Activated CD4-positive, CD25-positive, alpha-beta regulatory T cell (primary cell): ENCODE measurements at places on chromosomes 5 and 9.

DNA sequence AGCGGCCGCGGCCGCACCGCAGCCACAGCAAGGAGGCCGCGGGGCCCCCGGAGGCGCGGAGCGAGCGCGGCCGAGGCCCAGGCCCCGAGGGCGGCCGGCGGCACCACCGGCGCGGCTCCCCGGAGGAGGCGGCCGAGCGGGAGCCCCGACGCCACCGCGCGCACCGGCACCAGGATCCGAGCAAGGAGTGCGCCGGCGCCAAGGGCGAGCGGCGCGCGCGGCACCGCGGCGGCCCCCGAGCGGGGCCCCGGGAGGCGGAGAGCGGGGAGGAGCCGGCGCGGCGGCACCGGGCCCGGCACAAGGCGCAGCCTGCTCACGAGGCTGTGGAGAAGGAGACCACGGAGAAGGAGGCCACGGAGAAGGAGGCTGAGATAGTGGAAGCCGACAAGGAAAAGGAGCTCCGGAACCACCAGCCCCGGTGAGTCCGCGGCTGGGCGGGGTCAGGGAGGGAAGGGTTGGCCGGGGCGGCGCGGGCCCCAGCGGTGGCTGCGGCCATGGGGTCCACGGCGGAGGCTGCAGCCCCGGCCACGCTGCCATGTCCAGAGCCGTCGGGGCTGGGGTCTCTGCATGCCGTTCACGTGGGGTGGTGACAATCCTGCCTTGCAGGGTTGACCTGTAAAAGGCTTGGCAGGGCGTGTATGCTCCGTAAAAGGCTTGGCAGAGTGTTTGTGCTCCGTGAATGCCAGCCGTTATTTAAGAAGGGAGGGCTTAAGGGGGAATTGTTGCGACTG, 146.0 kb downstream of the CACNA1B start:
- DNase-seq: no peak

DNA sequence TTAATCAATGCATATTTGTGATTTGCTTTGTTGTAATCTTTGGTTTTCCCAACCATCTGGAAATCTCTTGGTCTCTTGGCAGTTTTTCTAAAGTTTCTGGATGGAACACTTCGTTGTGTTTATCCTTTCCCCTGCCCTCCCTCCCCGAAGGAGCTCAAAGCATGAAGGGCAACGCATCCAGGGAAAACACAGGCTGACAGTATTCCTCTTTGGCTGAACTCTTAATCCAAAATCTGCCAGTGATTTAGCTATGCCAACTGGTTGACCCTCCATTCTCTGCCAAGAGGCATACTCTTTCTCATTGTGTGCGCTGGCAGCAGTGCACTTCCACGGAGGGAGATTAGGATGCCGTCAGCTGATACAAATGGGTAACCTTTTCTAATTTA, 20.5 kb downstream of the ZBTB34 start:
- DNase-seq: no peak

- DNase-seq: no peak
Measured at GRCh38 chr9:33011831-33012230, 10.4 kb upstream of the APTX start.

DNA sequence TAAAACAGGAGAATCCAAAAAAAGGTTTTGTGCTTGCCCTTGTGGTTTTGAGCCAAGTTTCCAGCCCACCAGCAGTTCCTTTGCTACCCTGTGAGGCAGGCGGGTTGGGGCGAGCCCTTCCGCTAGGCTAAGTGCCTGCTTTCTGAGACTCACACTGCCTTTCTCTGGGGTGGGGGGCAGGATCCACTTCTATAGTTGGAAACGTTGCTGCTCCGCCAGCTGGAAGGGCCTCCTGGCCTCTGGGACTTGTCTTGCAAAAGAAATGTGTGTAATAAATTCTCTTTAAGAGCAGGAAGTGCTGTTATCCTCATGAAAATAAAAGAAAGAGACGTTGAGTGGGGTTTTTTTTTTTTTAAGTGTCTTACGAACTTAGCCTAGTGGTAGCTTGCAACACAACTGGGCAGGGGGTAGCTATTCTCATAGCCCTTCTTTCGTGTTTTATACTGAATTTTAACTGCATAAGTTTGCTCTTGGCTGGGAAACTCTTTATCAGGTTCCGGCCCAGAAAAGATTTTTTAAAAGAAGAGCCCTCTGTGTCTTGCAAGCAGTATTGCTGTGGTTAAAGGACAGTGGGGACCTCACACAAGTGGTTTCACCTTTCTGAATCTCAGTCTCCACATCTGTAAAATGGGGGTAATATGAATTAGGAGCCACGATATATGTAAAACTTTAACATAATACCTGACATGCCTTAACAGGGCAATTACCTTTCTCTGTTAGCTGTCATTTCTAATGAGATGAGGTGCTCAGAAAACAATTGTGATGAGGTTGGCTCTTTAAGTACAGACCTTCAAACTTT, 19.8 kb downstream of the JADE2 start:
- no peak for DNase-seq

DNA sequence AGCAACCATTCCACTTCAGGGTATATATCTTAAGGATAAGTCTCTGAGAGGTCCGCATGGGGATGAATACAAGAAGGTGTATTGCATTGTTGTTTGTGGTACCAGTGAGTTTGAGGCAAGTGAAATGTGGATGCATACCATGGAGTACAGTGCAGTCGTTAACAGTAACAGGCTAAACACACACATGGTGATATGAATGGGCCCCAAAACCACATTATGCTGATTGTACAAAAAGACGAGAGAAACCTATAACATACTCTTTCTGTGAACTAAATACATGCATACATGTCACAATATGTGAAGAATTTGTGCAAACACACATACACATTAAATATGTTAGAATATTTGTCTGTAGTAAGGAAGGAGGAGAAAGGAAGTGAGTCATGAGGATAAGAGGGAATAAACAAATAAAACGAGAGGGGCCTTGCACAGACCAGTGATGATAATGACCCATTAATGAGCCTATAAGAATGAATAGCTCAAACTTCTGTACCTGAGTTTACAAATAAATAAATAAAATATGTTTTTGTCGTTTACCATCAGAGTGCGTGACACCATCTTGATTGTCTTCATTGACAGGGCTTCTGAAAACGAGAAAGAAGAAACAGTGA, 66.5 kb upstream of the RICTOR start:
- DNase-seq: no peak

DNA sequence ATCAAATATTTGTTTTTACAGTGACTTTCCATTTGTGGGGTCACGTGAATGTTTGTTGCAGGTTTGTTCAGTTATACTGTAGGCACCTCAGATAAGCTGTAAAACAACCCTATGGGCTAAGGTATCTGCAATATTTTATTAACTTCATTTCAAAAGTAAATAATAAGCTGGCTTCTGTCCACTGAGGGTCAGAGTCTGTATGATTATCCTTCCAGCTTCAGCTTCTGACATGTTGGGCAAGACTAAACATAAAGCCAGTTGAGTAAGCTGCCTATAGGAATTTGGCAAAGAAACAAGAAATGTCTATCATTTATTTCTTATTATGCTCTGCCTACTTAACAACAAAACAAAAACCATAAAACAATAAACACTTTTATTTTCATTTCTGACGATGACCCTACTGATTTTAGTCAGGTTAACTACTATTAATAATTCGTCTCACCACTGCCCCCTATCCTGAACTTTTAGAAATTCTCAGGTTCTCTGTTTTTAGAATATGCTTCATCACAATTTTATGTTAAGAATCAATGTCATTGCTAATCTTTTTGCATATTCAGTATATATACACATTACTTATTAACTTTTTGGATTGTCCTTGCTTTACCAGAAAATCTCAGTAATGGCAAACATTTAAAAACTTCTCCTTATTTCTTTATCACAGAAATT, 413.6 kb upstream of the ADAMTSL1 start:
- DNase-seq: no peak

DNA sequence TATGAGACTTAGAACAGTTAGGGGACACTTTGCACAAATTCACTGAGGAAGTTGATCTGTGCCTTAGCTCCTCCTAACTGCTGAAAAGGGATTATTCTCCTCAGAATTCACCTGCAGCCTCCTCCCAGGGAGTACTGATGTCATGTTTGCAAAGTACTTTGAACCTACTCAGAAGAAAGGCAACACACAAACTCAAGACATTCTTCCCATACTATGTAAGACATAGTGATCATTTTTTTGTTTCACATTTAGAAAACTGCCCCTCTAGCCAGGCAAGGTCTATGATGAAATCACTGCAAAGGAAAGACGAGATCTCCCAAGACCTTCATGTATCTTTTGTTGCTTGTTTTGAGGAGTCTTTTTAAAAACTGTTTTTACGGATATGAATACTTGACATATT, 10.6 kb upstream of the VLDLR start:
- no peak for DNase-seq

- no peak for DNase-seq
Measured at GRCh38 chr5:168607946-168608345, 28.8 kb upstream of the PANK3 start.

DNA sequence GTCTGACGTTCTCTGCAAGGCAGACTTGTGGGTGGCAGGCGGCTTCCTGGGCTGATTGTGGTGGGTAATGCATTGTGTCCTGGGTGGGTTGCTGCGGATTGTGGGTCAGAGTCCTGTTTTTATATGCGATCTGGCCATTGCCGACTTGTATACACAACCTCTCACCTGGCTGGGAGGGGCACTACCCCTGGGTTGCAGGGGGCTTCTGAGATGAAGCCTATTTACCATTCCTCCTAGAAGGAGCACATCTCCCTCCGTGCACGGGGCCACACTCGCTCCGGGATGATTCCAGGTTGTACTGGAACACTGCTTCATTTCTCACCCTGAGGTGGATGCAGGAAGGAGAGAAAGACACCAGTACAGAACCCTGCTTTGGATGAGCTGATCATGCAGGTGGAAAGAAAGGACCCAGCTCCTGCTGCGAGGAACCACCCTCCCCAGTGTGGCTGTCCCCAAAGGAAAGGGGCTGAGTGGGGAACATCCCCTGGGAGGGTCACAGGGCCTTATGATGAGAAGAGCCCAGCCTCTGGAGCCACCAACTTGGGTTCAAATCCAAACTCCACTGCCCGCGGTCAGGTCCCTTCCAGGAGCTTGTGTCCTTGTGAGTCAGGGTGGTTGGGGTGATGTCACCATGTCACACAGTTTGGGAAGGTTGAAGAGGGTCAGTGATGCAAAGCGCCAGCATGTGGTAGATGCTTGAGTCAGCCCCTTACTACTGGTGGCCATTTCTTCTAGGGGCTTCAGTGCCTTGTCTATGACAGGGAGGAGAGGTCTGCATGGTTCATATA, 151.8 kb upstream of the COL5A1 start:
- no peak for DNase-seq

- no peak for DNase-seq
Measured at GRCh38 chr9:132032238-132032950, 47.3 kb downstream of the MED27 start.

- DNase-seq: no peak
Measured at GRCh38 chr5:136133922-136134379, 1.3 kb downstream of the SMAD5 start.

GRCh38 chr9:16308645-16309044, 561.8 kb downstream of the BNC2 start:
- DNase-seq: no peak

DNA sequence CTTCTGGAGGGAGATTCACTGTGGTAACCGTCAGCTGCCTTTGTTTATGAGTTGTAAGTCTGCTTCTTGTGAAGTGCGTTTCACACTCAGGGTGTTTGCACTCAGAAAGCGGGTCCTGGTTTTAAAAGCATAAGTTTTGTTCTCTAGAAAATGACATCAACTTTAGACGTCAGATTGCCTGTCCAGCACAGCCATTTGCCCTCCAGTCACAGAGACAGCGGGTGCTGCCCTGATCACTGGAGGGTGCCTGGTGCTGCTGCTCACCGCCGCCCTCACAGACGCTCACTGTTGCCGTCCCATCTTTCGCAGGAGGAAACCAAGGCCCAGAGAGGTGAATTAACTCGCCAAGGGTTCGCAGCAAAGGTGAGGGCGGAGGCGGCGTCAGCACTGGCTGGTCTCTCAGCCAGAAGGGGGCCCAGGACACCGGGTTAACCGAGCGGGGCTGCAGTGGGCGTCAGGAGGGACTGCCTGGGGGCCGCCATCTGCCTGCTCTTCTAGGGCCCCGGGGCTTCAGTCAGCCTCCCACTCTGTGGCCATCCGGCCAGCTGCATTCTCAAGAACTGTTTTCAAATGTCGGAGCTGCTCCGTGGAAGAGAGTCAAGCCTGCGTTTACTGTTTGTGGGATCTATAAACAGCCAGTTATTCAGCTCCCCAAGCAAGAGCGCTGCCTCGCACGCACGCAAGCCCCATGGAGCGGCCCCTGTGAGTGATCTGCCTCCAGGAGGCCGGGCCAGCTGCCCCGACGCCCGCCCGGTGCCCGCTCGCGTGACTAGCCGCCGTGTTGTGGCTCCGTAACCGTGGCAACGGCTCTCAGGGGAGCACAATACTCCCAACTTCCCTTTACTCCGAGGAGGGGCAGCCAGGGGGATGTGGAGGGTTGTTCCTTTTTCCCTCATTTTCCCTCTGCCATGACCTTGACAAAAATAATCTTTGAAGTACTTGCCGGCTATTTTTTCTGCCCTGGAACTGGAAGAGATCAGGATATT, 43.4 kb upstream of the EXOC3 start:
- DNase-seq: peak; percentile 19

GRCh38 chr5:17492770-17493169, 5.3 kb upstream of the TAF11L2 start:
- DNase-seq: no peak

DNA sequence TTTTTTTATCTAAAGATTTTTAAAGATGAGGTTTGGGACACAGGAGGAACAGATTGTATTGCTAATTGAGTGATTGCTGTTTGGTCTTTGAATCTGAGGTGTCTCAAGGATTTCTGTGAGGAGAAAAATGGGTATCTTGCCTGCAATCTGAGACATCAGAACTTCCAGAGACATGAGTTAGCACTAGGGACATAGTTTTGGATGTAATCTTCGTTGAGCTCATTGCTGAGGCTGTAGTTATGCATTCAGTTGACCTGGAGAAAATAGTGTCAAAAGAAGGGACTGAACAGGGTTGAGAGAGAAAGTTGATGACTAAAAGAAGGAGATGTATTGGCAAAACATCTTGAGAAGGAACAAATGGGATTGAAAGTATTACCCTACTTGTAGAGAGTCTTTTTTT, 24.6 kb downstream of the C9orf85 start:
- DNase-seq: no peak

GRCh38 chr9:75941577-75942311, 51.3 kb downstream of the PCSK5 start:
- no peak for DNase-seq

DNA sequence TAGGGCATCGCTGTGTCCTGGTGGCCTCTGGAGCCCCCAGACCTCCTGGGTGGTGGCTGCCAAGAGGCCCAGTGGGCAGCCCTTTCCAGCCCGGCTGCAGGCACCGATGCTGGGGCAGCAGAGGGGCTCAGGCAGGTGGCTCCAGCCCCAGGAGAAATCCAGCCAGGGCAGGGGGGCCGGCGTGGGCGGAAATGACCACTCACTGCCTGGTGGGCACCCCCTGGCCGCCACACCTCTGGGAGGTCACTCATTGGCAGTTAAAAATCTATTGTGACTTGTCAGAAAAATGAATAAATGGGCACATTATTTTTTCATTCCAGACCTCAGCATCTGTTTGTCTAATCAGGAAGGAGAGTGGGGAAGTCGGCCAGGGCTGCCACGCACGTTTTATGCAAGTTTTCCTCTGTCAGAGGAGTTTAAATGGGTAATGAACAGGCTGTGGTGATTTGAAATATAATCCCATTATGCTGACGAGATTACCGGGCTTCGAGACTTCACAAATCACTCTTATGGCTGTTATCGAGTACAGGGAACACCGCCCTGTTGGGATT, 171.9 kb downstream of the GAPVD1 start:
- no peak for DNase-seq
